ENCODE measurements at places on chromosomes 16 and 17.

GRCh38 chr16:49085686-49086085, 196.0 kb downstream of the CBLN1 start:
- no peak for DNase-seq

DNA sequence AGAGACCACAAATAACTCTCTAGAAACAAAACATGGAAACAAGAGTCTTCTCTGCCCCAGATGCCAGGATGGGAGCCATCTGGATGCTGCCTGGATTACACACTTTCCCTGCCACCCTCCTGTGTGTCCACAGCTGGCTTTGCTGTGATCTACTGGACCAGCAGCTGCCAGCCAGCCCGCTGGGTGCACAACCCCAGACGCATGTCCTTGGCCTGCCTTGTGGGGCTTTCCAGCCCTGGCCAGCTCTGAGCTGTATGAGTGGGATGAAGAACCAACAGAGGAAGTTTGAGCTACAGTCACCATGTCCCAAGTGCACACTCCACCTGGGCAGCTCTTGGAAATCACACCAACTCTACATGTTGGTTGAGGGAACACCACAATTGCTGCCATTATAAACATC, 57.0 kb upstream of the TNRC6C start:
- no peak for DNase-seq

GRCh38 chr17:78529251-78529650, 47.9 kb downstream of the DNAH17 start:
- no peak for DNase-seq

DNA sequence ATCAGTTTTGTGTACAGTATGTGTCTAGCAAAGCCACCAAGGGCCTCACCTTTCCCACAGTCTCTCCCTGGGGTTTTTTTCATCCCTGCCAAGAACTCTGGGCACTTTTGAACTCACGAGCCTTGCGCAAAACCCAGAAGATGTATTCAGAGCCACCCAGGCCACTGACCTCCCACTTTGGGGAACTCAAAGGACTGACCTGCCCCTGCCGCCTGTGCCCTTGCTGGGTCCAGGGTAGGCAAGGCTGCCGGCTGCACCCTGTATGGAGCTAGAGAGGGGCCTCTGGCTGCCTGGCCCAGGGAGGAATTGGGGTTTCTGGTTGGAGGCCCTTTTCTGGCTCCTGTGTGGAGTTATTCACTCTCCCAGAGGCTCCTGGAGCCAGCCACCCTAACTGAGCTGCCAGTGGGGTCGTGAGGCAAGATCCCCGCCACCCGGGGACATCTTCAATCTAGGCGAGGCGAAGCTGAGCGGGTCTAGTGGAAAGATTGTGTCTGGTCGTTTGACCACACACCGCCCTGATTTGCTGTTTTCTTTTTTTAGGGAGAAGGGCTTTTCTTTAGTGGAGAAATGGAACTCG, 1.9 kb downstream of the CDK5R1 start:
- no peak for DNase-seq

DNA sequence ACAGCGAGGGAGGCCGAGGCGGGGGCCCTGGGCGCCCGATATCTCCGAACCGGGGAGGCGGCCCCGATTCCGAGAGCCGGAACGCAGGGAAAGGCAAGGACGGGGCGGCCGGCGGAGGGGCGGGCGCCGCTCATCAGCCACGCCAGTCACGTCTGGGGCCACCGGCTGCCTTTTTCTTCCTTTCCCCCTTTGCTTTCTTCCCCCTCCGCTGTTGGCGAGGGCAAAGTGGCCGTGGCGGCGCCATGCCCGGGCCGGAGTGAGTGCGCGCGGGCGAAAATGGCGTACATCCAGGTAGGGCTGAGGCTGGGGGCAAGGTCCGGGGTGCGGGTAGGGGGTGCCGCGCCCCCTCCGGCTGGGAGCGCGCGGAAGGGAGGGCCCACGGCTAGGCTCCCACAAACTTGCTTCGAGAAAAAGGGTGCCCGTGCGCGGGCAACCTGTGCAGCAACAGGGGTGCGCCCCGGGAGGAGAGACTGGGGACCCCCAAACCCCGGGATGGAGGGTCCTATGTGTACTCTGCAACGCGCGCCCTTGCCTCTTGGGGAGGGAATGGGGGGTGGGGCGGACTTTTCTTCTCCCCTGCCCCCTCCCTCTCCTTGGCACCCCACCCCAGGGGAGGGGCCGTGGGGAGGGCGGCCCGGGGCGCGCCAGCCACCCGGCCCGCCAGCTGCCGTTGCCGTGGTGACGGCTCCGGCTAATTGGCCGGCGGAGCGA, 486 bp downstream of the SYT17 start:
- DNase-seq: peak; percentile 64

GRCh38 chr17:8173056-8173870, 2.9 kb downstream of the TMEM107 start:
- DNase-seq: peak; percentile 84

DNA sequence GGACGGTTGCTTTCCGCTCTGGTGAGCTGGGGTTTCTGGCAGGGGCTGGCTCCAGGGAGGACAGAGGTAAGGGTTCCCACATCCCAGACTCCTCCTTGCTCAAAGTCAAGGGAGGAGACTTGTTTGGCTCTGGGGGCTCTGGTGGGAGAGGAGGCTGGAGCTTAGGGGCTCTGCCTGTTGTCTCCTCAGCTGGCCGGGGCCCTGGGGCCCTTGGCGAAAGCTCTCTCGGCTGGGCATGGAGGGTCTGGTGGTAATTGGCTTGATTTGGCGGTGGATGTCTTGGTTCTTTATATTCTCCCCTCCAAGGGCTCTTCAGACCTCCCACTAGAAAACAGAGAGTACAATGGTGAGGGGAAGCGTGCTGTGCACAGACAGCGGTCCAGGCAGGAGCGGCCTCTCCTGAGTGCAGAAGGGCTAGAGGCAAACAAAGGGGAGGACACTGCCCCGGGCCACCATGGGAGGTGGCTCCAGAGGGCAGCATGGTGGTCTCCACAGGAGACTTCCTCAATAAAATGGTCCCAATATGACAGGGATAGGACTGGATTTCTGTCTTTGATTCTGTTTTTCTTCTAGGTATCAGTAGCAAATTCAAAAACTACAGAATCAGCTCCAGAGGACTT, 5.7 kb upstream of the SPATA32 start:
- no peak for DNase-seq

DNA sequence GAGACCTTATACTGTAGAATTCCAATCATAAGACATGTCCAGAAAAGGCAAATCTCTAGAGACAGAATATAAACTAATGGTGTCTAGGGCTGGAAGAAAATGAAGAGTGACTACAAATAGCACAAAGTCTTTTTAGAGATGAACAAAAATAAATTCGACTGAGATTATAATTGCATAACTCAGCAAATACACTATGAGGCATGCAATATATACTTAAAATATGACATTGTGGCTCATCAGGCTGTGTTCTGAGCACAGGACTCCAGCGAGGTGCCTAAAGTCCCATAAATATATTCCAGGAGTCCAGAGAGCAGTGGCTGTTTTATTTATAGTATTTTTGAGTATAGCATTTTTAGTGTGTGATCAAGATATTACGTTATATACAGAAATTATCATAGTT, 13.1 kb upstream of the ZNF267 start:
- DNase-seq: no peak

DNA sequence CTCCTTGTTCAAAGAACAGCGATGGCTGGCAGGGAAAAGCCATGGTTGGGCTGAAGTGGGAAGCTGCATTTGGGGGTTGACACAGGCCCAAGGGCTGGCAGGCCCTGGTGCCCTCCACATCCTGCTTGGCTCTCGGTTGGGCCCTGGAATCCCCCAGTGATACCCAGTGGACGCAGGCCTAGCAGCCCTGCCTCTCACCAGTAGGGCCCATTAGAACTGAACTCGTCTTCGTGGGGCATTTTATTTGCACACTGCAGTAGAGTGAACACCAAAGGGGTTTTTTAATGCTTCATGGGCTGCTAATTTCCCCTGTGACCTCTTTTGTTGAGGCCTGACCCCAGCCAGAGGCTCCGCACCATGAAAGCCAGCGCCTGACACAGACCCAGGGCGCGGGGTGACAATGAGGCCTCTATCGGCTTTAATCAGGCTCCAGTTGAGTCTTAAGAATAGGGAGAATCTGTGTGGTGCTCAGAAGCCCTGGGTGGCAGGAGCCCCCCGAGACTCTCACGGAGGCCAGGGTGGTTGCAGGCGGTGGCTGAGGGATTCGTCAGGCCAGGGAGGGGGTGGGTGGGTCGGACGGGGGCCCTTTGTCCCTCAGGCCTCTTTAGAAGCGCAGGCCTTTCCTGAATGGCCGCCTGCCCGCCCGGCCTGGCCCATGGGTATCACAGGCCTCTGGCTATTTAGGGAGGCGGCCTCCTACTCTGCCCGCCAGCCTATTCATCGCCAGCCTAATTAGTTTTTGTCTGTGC, 199.3 kb downstream of the NTN1 start:
- DNase-seq: no peak

- no peak for DNase-seq
Measured at GRCh38 chr16:86869288-86870022, 291.1 kb downstream of the FOXL1 start.

DNA sequence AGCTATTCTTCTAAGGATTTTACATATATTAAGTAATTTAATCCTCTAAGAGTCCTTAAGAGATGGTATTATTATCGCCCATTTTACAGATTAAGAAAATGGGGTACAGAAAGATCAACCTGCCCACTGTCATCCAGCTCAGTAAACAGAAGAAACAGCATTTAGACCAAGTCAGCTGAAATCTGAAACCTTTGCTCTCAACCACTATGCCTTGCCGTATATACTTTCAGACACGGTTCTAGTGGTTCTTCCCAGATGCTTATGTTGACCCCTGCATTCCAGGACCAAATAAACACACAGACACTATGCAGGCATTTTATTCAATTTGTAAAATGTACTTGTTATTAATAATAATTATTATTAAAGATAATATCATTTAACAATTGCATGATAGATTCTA, 854.8 kb downstream of the KCNJ2 start:
- DNase-seq: no peak

DNA sequence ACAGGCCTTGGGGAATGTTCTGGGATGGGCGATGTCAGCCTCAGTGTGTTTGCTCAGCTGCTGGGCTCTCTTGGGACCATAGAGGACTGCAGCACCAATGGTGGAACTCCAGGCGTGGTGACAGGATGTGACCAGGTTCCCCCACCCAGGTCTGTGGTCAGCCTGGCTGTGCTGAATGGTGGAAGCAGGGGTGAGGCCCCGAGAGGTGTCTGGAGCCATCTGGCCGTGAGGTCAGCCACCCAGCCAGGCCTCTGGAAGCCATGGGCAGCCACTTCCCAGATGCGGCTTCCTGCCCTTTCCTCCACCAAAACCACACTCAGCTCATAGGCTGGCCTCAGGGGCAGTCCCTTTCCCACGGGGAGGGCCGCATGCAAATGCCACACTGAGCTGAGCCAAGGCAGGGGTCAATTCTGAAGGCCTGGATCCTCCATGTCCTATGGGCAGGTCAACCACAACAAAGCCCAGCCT, 7.8 kb upstream of the MAPK7 start:
- no peak for DNase-seq

- DNase-seq: peak; percentile 90
Measured at GRCh38 chr17:45127548-45128300, 4.6 kb downstream of the PLCD3 start.

DNA sequence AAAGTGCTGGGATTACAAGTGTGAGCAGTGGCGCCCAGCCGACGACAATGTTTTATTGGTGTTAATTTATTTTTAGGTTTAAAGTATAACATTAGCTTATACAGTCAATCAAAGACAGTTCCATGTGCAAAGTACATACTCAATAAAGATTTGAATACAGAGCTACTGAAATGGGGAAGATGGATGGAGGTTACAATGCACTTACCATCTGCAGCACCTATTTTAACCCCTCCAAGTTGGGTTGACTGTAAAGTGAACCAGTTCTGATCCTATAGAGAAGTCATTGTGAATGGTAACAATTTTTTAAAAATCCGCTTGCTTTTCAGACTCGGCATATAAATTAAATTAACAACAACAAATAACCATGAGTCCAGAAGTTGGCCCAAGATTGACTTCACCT, 679 bp upstream of the PSKH1 start:
- no peak for DNase-seq

GRCh38 chr16:85011846-85012284, 530 bp upstream of the ZDHHC7 start:
- DNase-seq: no peak

DNA sequence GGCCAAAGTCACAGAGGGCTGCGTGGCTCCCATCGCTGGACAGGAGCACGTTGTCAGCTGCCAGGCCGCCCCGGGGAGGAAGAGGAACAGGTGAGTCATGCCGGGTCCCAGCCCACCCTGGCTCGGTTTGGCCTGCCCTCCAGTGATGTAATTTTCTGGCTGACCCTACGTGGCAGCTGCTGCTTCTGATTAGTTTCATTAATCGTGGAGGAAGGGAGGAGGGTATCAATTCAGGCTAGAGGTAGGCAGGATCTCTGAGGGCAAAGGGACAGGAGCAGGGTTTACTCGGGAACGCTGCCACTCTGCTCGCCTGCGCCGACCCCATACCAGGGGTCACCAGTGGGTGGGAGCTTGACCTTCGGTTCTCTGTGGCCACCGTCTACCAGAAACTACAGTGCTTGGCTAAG, 11.7 kb upstream of the SPATA32 start:
- no peak for DNase-seq

GRCh38 chr17:20156196-20157000, 147.2 kb downstream of the SPECC1 start:
- DNase-seq: peak; percentile 61

DNA sequence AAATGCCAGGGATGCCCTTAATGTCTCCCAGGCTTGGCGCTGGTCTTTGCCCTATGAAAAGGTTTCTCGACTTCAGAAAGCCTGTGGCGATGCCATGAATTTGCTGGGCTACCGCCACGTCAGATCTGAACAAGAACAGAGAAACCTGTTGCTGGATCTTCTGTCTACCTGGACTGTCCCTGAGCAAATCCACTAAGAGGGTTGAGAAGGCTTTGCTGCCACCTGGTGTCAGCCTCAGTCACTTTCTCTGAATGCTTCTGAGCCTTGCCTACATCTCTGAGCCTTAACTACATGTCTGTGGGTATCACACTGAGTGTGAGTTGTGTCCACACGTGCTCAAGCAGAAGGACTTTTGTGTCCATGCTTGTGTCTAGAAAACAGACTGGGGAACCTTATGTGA, 11.4 kb downstream of the CHST4 start:
- DNase-seq: peak; percentile 55

GRCh38 chr17:65323049-65323448, 185.9 kb downstream of the RGS9 start:
- DNase-seq: no peak

Data from transverse colon (tissue), 4 donors.